ENCODE measurements at places on chromosomes 16 and 17. TPM values are rescaled to one million over a fixed set of nuclear protein-coding genes. Genes with fewer than 3 reads are reported as not detected.

DNA sequence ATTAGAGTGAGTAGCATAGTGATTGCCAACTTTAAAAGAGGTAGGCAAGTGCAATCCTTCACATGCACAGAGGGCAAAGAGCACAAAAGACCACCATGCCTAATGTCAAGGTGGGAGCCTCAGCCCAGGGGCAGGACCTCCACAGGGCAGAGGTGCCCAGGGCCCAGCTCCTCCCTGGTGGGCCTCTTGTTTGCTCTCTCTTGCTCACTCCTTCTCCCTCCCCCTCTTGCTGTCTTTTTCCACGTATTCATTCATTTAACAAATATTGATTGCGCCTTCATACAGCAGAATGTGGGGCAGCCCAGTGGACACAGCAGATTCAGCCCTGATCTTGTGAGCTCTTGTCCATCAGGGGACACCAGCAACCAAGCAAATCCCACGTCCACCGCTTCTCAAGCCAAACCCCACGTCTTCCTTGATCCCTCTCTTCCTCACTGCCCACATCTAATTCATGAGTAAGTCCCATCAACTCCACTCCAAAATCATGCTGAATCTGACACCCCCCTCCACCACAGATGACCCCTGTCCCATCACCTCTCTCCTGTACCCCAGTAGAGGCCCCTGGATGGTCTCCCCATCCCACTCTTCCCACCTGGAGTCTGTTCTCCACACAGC lies 44.1 kb upstream of the RPL38 start:
- no peak for DNase-seq

Gene PLEKHH3
- total RNA-seq: 30.8 TPM

GRCh38 chr17:3891626-3892094 lies 1.2 kb downstream of the CAMKK1 start:
- no peak for DNase-seq

DNA sequence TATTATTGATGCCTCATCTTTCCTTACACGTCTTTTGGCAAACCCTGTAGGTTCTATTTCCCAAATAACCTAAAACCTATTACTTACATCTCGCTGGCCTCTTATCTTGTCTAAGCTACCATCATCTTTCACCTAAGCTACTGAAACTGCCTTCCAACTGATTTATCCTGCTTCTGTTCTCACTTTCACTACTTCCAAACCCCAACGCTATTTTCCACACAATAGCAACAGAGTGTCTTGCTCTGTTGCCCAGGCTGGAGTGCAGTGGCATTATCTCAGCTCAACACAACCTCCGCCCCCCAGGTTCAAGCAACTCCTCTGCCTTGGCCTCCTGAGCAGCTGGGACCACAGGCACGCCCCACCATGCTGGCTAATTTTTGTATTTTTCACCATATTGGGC lies 52.8 kb upstream of the INTS2 start:
- DNase-seq: no peak

DNA sequence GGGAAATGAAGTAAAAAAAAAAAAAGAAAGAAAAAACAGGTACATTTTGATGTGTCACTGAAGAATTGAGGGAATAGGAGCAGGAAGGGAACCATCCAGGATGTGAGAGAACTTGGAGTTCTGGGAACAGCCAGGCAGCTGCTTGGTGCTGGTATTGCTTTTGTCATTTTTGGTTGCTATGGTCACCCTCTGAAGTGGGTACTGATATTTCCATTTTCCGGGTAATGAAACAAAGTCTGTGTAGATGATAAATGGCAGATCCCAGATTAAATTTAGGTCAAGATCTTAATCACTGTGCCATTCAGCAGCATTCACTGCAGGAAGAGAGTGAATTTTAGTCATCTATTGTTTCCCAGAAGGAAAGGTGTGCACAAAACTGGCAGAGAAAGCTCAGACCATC lies 93.6 kb downstream of the ABCA8 start:
- no peak for DNase-seq

DNA sequence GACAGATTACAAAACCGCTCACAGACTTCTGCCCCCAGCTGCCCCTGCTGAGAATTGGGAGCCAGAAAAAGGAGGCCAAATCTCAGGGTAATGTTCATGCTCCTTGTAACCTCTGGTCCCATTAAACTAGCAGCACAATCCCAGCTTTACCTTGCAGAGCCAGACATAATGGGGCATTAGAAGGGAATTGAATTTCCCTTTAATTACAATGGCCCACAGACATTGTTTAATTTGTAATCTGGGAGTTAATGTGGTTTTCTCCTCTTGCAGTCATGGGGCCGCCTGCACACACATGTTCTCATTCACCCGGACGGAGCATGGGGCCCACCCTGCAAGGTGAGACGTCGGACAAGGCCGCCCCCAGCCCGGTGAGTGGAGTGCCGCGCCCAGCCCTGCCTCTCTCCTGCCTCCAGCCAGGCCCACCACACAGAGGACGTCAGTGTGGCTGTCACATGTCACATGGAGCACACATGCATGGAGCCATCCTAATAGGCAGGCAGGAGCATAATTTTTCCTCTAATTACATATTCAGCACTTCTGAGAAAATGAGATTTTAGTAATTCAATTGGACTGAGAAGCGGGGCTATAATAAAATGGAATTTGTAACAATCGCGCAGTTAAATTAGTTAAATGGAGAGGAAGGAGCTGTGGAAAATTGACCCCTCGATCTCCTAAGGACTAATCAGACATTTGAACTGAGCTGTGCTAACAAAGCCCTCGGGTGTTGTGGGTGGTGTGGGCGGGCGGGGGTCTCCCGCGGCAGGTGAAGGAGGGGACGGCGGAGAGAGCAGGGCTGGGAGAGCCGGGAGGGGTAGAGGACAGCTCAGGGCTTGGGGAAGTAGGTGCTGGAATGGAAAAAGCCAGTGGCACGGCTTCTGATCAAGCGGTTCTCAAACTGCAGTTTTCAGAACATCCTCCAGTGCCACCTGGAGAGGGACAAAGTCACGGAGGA lies 87.7 kb downstream of the ENGASE start:
- no peak for DNase-seq

- no peak for DNase-seq
These were observed 21.7 kb downstream of the CENPX start for GRCh38 chr17:82000803-82001570.

DNA sequence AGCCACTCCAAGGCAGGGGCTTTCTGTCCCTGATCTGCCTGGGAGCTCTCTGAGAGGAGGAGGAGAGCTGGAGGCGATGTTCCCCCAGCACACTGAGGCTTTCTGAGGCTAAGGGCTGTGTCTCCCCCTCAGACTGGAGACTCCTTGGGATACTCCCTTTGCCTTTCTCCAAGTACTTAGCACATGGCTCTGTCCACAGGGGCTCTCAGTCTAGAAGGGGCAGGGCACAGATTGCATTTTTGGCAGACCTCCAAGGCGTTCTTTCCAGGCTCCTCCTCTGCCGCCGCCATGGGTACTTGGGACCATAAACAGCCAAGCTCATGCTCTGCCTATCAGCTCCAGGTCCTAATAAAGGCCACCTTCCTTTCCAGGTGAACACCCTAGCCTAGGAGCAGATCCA lies 1.8 kb upstream of the GIP start:
- DNase-seq: no peak

- DNase-seq: no peak
These were observed 220.1 kb downstream of the CCDC182 start for GRCh38 chr17:57524839-57525568.
